ENCODE measurements at places on chromosomes 11 and 22.
A peak's percentile ranks its signal among the peaks of the same experiment; 100 is the strongest.

DNA sequence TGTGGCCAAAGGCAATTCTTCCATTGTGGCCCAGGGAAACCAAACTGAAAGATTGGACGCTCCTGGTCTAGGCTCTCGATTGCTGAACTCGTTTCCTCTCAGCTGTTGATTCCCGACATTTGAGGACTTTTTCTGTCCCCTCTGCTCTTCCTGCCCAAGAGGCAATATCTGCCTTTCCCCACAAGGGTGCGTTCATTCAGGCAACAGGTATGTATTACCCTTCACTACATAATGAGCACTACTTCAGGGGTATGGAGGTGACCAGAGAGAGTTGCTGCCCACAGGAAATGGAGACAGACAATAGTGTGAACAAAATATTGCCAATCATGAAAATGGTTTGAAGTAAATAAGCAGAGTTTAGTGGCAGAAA, 8.2 kb downstream of the PTH start:
- DNase-seq = no peak

- peak; percentile 59 for DNase-seq
These were observed 505 bp downstream of the NUDT22 start for GRCh38 chr11:64226507-64227051.

GRCh38 chr22:44975427-44976262, 34.2 kb downstream of the PHF21B start:
- DNase-seq = peak; percentile 37

DNA sequence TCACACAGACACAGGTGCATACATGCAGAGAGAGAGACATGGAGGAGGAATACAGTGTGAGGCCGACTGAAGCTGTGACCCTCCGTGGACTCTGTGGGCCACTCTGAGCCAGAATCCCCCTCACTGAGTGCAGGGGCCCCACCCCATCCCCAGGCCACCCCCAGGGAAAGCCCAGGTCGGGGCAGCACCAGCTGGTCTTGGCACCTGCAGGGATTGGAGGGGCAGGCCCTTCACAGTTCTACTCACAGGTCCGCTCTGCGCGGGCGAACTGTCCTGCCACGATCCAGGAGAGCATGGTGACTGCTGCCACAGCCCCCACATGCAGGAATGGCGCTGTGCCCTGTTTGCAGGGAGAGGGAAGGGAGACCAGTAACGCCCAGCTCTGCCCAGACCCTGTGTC, 16.3 kb upstream of the KLHL35 start:
- no peak for DNase-seq

DNA sequence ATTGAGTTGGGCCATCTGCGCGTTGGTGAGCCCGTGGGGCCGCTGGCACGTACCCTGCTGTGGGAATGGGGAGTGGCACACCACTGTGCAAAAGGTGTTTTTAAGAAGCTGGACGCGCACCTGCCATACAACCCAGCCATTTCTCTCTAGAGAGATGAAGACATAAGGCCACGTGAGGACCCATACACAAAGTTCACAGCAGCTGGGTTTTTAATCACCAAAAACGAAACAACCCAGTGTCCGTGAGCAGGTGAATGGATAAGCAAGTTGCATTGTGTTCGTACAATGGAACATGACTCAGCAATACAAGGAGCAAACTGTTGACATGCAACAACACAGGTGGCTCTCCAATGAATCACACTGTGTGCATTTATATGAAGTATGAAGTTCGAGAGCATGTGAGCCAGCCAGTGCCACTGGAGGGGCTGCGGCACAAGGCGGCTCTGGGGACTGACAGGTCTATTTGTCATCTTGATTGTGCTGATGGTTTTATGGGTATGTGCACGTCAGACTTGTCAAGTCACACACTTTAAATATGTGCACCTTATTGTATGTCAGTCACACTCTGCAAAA, 30.6 kb upstream of the PANX2 start:
- no peak for DNase-seq

GRCh38 chr11:46505741-46506482, 87.9 kb downstream of the AMBRA1 start:
- no peak for DNase-seq

DNA sequence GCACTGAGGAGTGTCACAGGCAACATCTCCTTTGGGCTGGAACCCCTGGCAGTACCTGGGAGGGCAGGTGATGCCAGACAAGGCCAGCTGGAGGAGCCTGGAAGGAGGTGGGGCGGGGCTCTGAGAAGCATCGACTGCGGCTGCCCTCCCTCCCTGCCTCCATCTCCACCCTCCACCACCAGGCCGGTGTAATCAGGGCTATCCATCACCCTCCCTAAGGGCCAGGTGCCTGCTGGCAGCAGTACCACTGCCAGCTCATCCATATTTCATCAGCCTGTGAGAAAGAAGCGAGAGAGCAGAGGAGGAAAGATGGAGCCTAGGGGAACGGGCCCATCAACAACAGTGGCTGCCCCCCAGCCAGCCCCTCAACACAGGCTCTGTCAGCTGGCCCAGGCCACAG, 51.4 kb upstream of the RASD2 start:
- DNase-seq = no peak
